Activated CD8-positive, alpha-beta T cell treated with anti-CD3 and anti-CD28 coated beads, Interleukin-2, amount 10 ng/mL, durations not matched to agents 7 days and 5 days (primary cell): ENCODE measurements at places on chromosomes 1 and 21. TPM values are rescaled to one million over a fixed set of nuclear protein-coding genes. Genes with fewer than 3 reads are reported as not detected.

- no peak overlapping the region for H3K4me3 ChIP-seq
- H3K4me1 ChIP-seq, result no peaks in the 10 kb centered on the region
- no peaks in the 10 kb centered on the region for H3K36me3 ChIP-seq
Observed at GRCh38 chr1:201693890-201694607, 134.9 kb upstream of the IPO9 start.

DNA sequence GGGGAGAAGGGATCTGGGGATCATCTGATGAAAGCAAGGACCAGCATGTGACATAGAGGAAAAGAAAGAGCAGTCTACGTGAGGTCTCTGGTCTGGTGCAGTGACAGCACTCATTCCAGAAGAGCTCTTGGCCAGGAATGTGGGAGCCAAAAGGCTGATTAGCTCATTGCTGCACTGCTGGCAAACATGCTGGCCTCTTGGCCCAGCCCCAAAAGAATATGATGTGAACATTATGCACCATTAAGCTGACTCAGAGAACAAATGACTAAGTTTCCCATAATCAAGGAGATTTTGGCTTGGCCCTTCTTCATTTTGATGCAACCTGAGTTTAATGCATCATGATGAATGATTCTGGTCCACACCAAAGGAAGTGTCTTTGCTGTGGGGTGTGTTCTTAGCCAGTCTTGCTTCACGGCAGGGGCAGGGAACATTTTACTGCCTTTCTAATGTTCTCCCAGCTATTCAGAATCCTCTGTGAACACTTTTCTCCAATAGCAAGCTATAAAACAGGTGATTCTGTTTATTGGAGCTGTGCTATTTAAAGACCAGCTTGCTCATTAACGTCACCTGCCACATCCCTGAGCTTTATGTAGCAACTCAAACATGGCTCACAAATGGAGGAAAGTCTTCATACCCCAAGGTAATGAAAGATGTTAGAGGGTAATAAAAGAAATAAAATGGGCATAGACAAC is 55.1 kb downstream of the PCBP3 start:
- no peak for DNase-seq
- no peak overlapping the region for H3K27ac ChIP-seq
- H3K4me1 ChIP-seq, result peaks cover 30% of the 10 kb centered on the region
- H3K27me3 ChIP-seq, result no peaks in the 10 kb centered on the region

Gene SDCCAG8
- 20.0 TPM for total RNA-seq

- DNase-seq, result no peak
- no peaks in the 10 kb centered on the region for H3K27me3 ChIP-seq
- H3K4me3 ChIP-seq, result no peak overlapping the region
- no peaks in the 10 kb centered on the region for H3K4me1 ChIP-seq
Observed at GRCh38 chr1:48923116-48923515, 146.4 kb upstream of the BEND5 start.

DNA sequence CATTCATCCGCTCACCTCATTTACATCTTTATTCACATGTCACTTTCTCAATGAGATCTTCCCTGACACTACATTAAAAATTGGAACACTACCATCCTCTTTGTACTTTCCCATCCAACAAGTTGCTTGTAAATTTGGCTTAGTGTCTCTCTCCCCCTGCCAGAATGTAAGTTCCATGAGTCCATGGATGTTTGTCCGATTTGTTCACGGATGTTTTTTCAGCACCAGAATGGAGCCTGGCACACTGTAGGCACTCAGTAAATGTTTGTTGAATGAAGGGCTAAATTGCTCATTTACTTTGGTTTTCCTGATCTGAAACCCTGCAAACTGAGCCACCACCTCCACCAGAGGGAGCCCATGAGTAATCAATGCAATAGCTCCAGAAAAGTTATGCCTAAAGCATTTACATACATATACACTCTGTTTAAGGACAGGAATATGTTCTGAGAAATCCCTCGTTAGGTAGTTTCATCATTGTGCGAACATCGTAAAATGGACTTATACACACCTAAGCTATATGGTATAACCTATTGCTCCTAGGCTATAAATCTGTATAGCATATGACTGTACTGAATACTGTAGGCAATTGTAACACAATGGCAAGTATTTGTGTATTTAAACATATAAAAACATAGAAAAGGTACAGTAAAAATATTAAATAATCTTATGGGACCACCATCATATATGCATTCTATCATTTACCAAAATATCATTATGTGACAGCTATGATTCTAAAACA is 2.8 kb upstream of the EYA3 start:
- H3K4me3 ChIP-seq, result no peak overlapping the region
- peaks cover 22% of the 10 kb centered on the region for H3K27me3 ChIP-seq
- peaks cover 22% of the 10 kb centered on the region for H3K4me1 ChIP-seq
- peak overlapping the region; percentile 1 for H3K27ac ChIP-seq
- peak; percentile 90 for DNase-seq

DNA sequence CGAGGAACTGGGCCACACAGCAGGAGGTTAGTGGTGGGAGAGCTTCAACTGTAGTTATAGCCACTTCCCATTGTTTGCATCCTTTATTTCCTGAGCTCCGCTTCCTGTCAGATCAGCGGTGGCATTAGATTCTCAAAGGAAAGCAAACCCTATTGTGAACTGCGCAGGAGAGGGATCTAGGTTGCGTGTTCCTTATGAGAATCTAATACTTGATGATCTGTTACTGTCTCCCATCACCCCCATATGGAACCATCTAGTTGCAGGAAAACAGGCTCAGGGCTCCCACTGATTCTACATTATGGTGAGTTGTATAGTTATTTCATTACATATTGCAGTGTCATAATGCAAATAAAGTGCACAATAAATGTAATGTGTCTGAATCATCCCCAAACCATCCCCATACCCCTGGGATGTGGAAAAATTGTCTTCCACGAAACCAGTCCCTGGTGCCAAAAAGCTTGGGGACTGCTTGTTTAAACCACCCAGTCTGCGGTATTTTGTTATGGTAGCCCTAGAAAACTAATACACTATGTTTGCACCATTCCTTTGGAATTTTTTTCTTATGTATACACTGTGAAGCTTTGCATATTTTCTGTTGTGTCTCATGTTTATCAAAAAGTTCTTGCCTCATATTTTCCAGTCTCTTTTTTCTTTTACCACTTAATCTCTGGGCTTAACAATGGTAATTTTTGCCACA is 136.6 kb upstream of the IVNS1ABP start:
- no peak overlapping the region for H3K4me3 ChIP-seq
- peaks cover 10% of the 10 kb centered on the region for H3K36me3 ChIP-seq
- peaks cover 14% of the 10 kb centered on the region for H3K4me1 ChIP-seq
- H3K27me3 ChIP-seq, result no peaks in the 10 kb centered on the region

- no peak overlapping the region for H3K4me3 ChIP-seq
- peaks cover 13% of the 10 kb centered on the region for H3K27me3 ChIP-seq
- DNase-seq, result no peak
- H3K4me1 ChIP-seq, result no peaks in the 10 kb centered on the region
- no peak overlapping the region for H3K27ac ChIP-seq
Observed at GRCh38 chr1:225642177-225642576, 10.7 kb downstream of the ENAH start.

GRCh38 chr21:15063814-15064575 is 805 bp downstream of the NRIP1 start:
- peak overlapping the region; percentile 91 for H3K27ac ChIP-seq
- H3K27me3 ChIP-seq, result peaks cover 9% of the 10 kb centered on the region
- H3K36me3 ChIP-seq, result no peaks in the 10 kb centered on the region
- DNase-seq, result peak; percentile 30

DNA sequence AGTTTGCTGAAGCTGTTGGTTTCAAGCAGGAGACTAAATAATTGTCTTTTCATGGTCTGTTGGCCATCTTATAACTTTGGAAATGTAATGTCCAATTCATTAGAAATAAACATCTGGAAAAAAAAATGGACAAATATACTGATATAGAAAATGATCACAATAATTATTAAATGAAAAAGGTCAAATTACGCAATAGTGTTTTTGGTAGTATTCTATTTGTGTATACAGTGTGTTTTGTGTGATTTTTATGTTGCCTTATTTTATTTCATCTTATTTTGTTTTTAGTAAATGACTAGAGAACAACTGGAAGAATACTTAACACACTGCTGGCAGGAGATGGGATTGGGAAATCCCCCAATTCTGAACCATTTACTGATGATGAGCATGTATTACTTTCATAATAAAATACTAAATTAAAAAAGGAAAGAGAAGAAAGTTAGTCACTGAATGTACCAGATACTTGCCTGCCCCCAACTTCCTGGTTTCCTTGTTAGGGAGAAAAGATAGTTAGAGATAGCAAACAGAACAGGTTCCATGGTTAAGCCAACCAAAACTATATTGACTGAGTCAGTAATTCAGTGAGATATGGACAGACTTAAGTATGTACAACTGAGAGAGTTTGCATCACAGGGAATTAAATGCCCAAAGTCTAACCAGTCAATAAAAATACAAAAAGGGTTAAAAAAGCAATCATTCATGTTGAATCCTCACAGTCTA is 24.0 kb upstream of the SAMD13 start:
- H3K27me3 ChIP-seq, result peaks cover 2% of the 10 kb centered on the region
- no peaks in the 10 kb centered on the region for H3K36me3 ChIP-seq
- no peaks in the 10 kb centered on the region for H3K4me1 ChIP-seq
- DNase-seq, result no peak
- H3K27ac ChIP-seq, result no peak overlapping the region

- H3K4me1 ChIP-seq, result peaks cover 15% of the 10 kb centered on the region
- H3K4me3 ChIP-seq, result no peak overlapping the region
- H3K27ac ChIP-seq, result no peak overlapping the region
- peaks cover 12% of the 10 kb centered on the region for H3K36me3 ChIP-seq
- no peaks in the 10 kb centered on the region for H3K27me3 ChIP-seq
- no peak for DNase-seq
Observed at GRCh38 chr1:149995927-149996326, 14.6 kb downstream of the OTUD7B start.

Gene SPRR1A
- total RNA-seq, result not detected

- H3K27me3 ChIP-seq, result no peaks in the 10 kb centered on the region
- peak overlapping the region; percentile 86 for H3K27ac ChIP-seq
- peak overlapping the region; percentile 13 for H3K4me3 ChIP-seq
Observed at GRCh38 chr1:42940851-42941639, 17.6 kb downstream of the SLC2A1 start.

DNA sequence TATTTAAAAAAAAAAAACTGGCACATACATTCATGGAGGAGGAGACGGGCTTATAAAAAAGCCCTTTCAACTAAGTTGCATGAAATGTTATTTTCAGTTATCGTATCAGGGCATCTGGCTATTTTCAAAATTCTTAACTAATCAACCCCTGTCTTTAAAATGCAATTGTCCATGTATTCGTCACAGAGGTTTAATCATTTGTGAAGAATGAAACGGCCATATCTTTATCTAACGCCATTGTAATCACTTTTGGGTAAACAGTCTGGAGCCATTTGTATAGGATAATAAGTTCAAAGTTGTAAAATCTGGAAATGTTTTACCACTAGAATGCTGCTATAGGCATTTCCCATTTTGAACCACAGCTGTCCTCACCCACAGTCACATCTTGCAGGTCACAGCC is 30.4 kb downstream of the SLC30A10 start:
- H3K4me1 ChIP-seq, result no peaks in the 10 kb centered on the region
- H3K36me3 ChIP-seq, result no peaks in the 10 kb centered on the region
- no peak for DNase-seq
- H3K27me3 ChIP-seq, result no peaks in the 10 kb centered on the region
- no peak overlapping the region for H3K27ac ChIP-seq
- H3K4me3 ChIP-seq, result no peak overlapping the region

DNA sequence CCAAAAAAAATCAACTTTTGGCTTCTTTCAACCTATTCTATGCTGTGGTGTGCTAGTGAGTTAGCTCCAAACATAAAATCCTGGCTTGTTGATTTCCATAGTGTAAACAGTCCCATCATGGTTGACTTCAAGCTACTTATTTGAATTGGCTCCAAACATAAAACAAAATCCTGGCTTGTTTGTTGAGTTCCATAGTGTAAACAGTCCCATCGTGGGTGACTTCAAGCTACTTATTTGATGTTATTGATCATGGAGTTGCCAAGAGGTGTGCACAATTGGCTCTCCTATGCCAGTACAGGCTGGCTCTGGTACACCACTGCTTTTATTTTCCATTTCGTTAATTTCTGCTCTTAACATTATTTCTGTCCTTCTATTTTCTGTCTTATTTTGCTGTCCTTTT is 1.8 kb upstream of the COA6 start:
- H3K27ac ChIP-seq, result no peak overlapping the region
- no peak overlapping the region for H3K4me3 ChIP-seq
- peaks cover 20% of the 10 kb centered on the region for H3K36me3 ChIP-seq
- H3K27me3 ChIP-seq, result no peaks in the 10 kb centered on the region
- H3K4me1 ChIP-seq, result peaks cover 33% of the 10 kb centered on the region

DNA sequence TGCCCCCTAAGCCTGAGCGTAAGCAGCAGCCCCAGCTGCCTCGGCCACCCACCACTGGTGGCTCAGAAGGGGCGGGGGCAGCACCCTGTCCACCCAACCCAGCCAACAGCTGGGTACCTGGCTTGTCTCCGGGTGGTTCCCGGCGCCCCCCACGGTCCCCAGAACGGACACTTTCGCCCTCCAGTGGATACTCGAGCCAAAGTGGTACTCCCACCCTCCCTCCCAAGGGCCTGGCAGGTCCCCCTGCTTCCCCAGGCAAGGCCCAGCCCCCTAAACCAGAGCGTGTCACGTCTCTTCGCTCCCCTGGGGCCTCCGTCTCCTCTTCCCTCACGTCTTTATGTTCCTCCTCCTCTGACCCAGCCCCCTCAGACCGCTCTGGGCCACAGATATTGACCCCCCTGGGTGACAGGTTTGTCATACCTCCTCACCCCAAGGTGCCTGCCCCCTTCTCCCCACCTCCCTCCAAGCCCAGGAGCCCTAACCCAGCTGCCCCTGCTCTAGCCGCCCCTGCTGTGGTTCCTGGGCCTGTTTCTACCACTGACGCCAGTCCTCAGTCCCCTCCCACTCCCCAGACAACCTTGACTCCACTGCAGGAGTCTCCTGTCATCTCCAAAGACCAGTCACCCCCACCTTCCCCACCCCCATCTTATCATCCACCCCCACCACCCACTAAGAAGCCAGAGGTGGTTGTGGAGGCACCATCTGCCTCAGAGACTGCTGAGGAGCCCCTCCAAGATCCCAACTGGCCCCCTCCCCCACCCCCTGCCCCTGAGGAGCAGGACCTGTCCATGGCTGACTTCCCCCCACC is 46.2 kb downstream of the YARS1 start:
- peaks cover 21% of the 10 kb centered on the region for H3K4me1 ChIP-seq
- peak overlapping the region; percentile 46 for H3K27ac ChIP-seq
- no peak for DNase-seq
- no peaks in the 10 kb centered on the region for H3K27me3 ChIP-seq

DNA sequence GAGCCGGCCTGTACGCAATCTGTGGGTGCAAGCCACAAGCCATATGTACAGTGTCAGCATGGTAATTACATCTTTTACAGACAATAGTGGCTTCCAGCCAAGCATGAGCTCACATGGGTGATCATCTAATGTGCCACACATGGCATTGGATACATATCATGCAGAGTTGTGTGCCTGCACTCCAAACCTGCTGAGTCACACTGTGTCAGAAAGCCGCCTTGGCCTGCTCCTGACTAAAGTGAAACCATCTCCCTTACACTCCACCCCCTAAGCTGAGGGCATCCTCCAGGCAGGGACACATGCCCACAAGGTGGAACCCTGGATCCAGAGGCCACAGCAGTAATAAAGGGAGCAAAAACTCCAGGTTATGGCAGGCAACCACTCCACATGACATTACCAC is 72.5 kb downstream of the KCNT2 start:
- H3K4me1 ChIP-seq, result no peaks in the 10 kb centered on the region
- no peak overlapping the region for H3K4me3 ChIP-seq
- no peaks in the 10 kb centered on the region for H3K27me3 ChIP-seq
- no peaks in the 10 kb centered on the region for H3K36me3 ChIP-seq

Gene CEP170
- total RNA-seq, result 26.9 TPM

Gene CLCA4
- total RNA-seq, result not detected

Gene FCGR1A
- not detected for total RNA-seq

- H3K36me3 ChIP-seq, result no peaks in the 10 kb centered on the region
- H3K27me3 ChIP-seq, result no peaks in the 10 kb centered on the region
- no peaks in the 10 kb centered on the region for H3K4me1 ChIP-seq
- DNase-seq, result no peak
- H3K27ac ChIP-seq, result no peak overlapping the region
Observed at GRCh38 chr1:95407886-95408291, 173.9 kb downstream of the RWDD3 start.

Gene TNNT2
- not detected for total RNA-seq

Gene RPE65
- total RNA-seq, result not detected
